ENCODE measurements at places on chromosomes 13 and 19.

DNA sequence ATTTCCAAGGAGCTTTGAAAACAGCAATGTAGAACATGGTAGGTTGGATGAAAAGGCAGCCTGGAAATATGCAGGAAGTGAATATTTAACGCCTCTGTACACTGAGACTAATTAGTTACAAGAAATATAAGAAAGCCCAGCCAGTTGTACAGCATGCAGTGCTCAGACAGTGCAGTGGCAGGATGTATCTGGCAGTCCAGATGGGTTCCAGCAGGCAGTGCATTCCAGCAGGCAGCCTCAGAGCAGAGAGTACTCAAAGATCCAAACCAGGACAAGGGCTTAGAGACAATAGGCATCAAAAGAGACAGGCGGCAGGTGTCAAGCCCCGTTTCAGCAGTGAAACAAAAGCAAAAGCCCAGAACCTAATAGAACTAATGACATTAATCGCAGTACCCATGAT lies 2776.3 kb downstream of the PCDH9 start:
- DNase-seq = no peak

- no peak for DNase-seq
Observed at GRCh38 chr13:27038323-27038722, 133.3 kb downstream of the USP12 start.

DNA sequence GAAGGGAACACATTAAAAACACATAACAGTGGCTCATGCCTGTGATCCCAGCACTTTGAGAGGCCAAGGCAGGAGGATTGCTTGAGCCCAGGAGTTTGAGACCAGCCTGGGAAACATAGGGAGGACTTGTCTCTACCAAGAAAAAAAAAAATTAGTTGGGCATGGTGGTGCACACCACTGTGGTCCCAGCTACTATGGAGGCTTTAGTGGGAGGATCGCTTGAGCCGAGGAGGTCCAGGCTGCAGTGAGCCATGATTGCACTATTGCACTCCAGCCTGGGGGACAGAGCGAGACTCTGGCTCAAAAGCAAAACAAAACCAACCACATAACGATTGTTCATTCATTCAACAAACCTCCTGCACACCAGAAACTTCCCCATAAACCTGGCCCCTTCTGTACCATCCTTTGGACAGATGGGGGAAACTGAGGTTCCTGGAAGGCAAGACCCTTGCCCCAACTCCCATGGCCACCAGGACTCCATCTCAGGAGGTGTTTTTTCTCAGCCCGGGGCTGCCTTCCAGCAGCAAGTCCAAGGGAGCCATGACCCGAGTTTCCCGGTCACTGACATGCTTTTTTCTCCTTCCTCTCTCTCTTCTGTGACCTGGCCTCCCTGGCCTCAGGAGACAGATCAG lies 4.3 kb downstream of the FOSB start:
- no peak for DNase-seq

- peak; percentile 90 for DNase-seq
Observed at GRCh38 chr19:49361438-49362047, 673 bp downstream of the TEAD2 start.

- no peak for DNase-seq
Observed at GRCh38 chr19:45484273-45484945, 12.4 kb downstream of the RTN2 start.

DNA sequence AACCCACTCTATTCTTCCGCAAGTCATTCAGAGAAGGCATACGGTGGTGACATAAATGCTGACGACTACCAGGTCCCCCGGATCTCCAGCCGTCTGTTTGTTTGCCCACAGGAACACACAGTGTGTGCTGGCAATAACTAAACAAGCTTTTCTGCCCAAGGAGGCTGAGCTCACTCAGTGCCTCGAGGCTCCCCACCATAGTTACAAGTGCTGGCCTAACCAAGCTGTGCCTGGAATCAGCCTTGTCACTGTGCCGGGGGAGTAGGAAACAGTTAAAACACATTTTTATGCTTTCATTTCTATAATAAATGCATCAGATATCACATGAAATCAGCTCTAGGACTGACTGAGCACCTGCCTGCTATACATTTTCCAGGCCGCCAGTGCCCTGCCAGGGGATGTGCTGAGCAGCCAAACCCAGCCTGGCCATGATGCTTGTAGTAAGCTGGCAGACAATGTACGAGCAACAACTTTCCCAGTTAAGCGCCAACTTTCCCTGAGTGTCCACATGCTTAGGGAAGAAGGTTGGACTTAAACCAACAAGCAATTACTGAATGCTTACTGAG lies 28.1 kb downstream of the BRD4 start:
- DNase-seq = no peak

- no peak for DNase-seq
Observed at GRCh38 chr13:29924482-29925350, 74.3 kb upstream of the UBL3 start.

GRCh38 chr13:79405501-79405830 lies 589 bp downstream of the RBM26 start:
- no peak for DNase-seq

- DNase-seq = peak; percentile 98
Observed at GRCh38 chr19:10251792-10252694, at the start of gene MRPL4. Gene MRPL4, plus strand, starts transcription at chr19:10252214. Its CDS starts 40 bp downstream, at chr19:10252254.

- no peak for DNase-seq
Observed at GRCh38 chr19:34989298-34989697, 10.8 kb upstream of the GRAMD1A start.

GRCh38 chr19:7863971-7864689 lies 10.1 kb downstream of the PRR36 start:
- DNase-seq = no peak

DNA sequence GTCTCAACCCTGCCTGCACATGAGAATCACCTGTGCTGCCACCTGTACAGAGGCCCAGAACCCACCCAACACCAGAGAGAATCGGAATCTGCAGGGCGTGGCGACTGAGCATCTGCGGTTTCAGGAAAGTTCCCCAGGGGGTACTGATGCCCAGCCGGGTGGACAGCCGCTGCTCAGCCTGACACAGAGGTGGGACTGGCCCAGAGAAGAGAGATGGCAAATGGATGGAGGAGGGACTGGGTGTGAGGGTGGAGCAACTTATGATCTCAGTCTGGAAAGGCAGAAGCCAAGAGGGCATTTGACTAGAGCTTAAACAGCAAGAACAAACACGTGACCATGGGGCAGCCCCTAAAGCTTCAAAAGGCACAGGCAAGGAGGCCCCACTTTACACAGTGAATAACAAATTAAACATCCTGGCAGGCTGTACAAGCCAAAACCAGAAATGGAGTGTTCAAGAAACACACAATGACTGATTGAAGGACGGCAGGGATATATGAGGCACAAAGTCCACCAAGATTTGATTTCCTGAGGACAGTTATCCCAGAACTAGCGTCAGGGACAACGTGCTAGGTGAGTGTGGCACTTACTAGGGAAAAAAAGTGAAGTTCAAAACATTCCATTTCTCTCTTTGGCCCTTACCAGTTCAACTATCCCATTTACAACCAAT lies 3.1 kb downstream of the RANBP3 start:
- no peak for DNase-seq

GRCh38 chr19:406135-406781 lies 2.7 kb downstream of the C2CD4C start:
- DNase-seq = peak; percentile 51

- peak; percentile 30 for DNase-seq
Observed at GRCh38 chr13:45295536-45295935, 45.4 kb downstream of the TPT1 start.

GRCh38 chr13:55517312-55517711 lies 1623.4 kb upstream of the PRR20A start:
- peak; percentile 77 for DNase-seq

Data from endodermal cell (in vitro differentiated cells).